Stimulated activated naive CD8-positive, alpha-beta T cell treated with anti-CD3 and anti-CD28 coated beads, Interleukin-15, Interleukin-2, amounts not matched to agents 100 U/mL and 50 U/mL, for 24 hours (primary cell): ENCODE measurements at places on chromosomes 12 and 14.
A peak's percentile ranks its signal among the peaks of the same experiment; 100 is the strongest.

GRCh38 chr12:89140602-89141238, 211.6 kb downstream of the DUSP6 start:
- no peak for DNase-seq

DNA sequence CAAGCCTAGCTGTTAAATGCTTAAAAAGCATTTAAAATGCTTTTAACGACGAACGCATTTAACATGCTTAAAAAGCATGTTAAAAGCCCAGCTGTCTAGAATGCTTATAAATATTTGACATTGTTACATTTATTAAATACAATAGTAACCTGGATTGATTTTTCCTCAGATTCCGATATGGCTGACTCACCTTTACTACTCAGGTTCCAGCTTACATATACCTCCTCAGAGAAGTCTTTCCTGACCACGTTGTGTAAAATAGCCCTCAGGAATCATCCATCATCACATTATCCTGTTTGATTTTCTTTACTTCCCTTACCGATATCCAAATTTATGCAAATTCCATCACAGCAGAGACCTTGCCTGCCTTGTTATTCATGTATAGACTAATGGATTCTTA, 51.4 kb downstream of the SLC41A2 start:
- DNase-seq = no peak

- DNase-seq = no peak
Observed at GRCh38 chr12:52093346-52093745, 13.8 kb downstream of the SMIM41 start.

DNA sequence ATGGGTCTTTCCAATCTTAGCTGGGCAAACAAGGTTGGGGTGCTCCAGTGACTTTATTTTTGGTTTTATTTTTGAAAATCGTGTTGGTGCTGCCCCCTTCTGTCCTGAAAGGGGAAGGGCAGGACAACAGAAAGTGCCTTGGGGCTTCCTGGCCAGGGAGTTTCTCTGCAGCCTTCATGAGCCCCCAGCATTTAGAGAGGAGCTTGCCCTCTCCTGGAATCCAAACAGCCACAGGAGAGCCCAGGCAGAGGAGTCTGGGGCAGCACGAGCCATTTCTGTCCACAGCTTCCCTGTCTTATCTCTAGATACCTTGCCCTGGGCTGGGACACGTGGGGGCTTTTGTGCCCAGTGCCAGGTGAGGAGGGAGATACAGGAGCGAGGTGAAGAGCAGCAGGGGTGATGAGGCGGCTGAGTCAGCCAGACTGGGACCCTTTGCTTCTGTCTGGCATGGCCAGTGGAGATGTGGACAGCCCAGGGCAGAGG, 4.4 kb upstream of the C1RL start:
- DNase-seq = peak; percentile 36

- DNase-seq = no peak
Observed at GRCh38 chr12:60100160-60100559, 504.3 kb downstream of the SLC16A7 start.

DNA sequence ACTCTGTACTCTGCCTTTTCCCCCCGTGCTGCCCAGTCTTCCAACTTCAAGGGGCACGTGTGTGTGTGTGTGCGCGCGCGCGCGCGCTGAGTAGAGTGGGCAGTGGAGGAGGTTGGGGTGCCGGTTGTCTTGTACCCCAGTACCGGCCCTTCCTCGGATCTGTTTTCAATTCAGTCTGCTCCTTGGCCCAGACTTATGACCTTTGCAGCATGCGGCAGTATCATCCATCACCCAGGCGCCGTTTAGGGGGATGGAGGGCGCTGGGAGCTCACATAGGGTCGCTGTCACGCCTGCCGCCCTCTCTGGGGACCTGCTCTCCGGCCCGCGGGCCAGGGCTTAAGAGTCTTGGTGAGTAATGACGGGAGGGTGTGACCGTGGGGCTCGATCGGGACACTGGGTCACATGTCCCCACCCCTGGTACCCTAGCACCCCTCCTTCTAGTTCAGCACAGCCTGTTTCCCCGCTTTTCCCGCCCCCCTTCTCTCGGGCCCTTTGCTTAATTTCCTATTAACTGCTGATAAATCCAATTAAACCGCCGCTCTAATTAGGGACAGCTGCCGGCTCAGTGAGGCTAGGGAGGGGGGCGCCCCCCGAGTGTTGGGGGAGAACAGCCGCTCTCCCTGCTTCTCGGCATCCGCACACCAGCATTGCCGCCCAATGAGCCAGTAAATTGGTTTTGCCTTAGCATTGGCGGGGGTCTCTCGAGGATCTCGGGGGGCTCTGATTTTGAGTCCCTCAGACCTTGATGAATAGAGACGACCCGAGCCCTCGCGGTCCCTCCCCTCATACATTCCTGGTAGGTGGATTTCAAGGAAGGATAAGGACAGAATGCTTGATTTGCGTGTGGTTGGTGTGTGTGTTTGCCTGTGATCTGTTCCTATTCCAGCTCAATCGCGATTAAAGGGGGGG, 9.3 kb downstream of the STAC3 start:
- DNase-seq = peak; percentile 35

DNA sequence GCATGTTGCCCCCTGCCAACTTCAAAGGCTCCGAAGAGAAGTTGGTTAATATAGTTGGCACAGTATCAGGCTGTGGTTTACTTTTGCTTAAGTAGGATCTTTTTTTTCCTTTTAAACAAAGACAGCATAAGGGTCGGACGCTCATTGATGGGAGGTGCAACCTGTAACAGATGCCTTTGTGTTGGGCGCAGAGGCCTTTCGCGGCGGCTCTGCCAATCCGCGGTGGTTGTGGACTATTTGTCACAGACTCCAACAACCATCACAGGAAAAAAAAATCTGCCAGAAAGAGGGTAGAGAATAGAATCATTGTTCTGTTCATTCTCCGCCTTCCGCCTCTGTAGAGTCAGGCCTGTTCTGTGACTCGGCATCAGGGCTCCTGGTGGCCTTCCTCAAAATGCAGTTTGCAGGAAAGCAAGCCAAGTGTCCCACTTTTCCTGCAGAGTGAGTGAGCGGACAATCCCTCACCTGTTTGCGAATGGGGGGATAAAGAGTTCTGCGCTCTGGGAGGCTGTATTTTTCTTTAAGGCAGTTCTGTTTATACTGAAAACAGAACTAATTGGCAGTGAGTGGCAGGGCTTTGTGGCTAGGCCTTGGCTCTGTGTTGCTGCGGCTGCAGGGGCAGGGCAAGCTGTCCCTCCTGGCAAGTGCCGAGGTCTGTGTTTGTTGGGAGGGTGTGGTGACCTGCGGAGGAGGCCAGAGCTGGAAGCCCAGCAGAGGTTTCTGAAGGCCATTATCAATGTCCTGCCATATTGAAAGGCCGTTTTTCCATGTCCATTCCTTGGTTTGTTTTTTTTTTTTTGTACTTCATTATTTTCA, 83.0 kb upstream of the PIWIL1 start:
- DNase-seq = no peak

- DNase-seq = no peak
Observed at GRCh38 chr12:54175200-54175963, 13.4 kb downstream of the SMUG1 start.

- no peak for DNase-seq
Observed at GRCh38 chr14:75479770-75480600, 42.3 kb upstream of the BATF start.

DNA sequence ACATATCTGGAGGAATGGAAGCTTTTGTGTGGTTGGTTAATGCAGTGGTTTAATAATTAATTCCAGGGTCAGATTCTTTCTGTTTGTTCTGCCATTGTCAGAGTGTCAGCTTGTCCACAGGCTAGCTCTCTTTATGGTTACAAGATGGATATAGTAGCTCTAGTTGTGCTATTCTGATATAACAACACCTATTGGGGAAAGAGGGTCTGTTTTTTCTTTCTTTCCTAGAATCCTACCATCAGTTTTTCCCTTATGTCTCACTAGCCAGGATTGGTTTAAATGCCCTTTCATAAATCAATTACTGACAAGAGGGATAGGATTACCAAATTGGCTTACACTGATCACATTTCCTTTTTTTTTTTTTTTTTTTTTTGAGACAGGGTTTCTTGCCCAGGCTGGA, 27.8 kb downstream of the CNOT2 start:
- no peak for DNase-seq

GRCh38 chr12:1343422-1343821, 251.0 kb downstream of the FBXL14 start:
- DNase-seq = no peak

DNA sequence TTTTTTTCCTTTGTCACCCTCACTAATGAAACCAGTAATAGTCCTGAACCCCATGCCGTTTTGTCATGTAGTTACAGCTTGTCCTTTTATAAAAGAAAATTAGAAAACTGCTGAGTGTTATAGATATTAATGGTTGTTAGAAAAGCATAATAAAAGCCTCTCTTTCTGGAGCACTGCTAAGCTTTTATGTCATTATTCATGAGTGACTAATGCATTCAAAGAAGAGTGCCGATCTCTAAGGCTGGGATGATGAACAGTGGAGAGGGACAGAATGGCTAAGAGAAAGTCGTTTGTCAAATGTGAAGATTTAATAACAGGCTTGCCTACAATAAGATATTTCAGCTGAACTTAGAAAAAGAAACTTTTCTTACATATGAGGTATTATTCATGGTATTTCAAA, 121.6 kb downstream of the MGAT4C start:
- no peak for DNase-seq

DNA sequence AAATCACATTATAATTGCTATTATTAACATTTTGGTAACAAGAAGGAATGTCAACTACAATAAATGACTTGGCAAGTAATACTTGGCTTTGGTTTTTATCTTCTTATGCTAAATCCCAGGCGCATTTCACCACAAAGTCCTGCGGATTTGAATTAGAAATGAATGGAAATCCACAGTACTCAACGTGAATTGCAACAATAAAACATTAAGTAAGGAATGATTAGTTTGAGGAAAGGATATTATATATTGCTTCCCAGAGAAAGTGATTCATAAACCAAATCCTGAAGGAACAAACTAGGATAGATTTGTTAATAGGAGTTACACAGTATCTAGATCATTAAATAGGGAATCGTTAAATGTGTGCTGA, 1089.7 kb downstream of the TRHDE start:
- no peak for DNase-seq

- DNase-seq = no peak
Observed at GRCh38 chr14:105480199-105480746, 5.7 kb downstream of the CRIP2 start.

DNA sequence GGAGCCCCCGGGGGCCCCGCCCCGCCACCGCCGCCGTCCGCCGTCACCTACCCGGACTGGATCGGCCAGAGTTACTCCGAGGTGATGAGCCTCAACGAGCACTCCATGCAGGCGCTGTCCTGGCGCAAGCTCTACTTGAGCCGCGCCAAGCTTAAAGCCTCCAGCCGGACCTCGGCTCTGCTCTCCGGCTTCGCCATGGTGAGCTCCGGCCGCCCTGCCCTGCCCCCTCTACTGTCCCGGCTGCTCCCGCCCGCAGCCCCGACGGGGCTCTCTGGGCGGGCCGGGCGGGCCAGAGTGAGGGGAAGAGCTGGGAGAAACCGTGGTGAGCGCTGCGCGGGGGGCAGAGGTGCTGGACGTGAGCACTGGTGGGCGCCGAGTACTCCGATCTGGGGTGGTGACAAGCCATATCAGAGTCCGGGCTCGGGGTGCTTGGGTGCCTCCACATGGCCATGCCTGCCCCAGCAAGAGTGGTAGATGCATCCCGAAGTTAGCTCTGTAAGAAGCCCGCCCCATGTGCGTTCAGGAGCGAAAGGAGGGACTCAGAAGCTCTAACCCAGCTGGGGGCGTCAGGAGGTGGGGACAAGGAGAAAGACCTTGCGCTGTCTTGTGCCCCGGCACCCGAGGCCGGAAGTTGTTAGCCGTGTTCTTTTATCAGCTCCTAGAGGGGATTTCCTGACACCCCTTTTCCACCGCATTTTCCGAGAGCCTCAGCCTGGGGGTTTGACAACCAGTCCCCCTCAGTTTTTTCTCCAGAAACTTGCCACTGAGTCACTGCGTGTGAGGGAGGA, 717 bp downstream of the ORAI1 start:
- DNase-seq = peak; percentile 91

DNA sequence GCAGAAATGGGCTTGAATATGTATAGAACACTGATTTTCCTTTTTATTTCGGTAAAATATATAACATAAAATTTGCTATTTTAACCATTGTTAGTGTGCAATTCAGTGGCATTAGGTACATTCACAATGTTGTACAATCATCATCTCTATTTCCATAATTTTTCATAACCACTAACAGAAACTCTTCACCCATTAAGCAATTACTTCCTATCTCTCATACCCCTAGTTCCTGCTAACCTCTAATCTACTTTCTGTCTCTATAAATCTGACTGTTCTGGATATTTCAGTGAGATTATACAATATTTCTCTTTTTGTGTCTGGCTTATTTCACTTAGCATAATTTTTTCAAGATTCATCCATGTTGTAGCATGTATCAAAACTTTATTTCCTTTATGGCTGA, 8.9 kb upstream of the RNF212B start:
- no peak for DNase-seq

- peak; percentile 27 for DNase-seq
Observed at GRCh38 chr12:46516933-46517578, 144.5 kb upstream of the SLC38A2 start.

- DNase-seq = no peak
Observed at GRCh38 chr14:61244009-61244408, 37.1 kb downstream of the TMEM30B start.
